ENCODE measurements at places on chromosomes 5 and 9.

DNA sequence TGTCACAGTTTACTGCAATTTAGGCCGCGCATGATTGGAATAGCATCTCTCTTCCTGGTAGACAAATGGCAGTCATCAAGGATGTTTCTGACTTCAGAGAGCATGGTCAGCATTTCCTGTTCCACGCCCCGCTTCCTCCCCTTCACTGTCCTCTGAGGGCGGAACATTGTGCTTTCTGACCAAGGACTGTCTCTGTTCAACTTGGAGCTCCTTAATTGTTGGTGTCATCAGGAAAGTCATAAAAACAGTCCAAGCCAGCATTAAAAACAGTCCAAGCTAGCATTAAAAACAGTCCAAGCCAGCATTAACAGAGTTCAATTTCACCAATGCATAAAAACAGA, 301.3 kb upstream of the IRX4 start:
- no peak for DNase-seq

DNA sequence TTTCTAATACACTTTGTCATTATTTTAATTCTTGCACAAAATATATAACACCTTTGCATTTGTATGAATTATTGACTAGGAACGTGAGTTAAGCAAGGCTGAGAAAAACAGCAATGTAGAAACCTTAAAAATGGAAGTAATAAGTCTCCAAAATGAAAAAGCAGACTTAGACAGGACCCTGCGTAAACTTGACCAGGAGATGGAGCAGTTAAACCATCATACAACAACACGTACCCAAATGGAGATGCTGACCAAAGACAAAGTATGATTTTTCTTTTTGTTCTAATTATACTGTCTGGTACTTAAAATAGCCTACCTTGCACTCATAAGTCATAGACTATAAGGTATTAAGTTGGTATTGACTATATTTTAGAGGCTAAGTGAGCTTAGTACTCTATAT, 34.4 kb downstream of the RAD50 start:
- DNase-seq: no peak

DNA sequence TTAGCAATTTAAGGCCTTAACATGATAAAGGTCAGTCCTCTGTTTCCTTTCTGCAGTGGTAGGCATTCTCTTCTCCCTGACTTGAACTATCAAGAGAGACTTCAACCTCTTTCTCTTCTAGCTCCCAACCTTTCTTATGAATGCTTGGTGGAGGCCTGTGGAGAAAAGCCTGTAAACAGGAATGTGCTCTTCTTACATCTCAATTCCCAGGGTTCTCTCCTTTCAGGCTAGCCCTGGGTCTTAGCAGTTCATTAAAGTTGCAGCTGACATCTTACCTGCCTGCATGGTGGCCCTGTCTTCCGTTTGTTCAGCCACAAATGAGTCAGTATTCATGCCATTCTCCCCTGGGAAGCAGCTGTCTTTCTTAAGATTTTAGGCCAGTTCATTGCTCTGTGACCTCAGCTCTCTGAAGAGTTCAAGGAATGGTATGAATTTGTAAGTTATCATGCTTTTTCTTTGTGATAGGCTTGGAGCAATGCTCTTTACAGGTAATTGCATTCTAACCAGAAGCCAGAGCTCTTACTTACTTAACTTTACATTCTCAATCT, 77.8 kb downstream of the ADCY2 start:
- no peak for DNase-seq

DNA sequence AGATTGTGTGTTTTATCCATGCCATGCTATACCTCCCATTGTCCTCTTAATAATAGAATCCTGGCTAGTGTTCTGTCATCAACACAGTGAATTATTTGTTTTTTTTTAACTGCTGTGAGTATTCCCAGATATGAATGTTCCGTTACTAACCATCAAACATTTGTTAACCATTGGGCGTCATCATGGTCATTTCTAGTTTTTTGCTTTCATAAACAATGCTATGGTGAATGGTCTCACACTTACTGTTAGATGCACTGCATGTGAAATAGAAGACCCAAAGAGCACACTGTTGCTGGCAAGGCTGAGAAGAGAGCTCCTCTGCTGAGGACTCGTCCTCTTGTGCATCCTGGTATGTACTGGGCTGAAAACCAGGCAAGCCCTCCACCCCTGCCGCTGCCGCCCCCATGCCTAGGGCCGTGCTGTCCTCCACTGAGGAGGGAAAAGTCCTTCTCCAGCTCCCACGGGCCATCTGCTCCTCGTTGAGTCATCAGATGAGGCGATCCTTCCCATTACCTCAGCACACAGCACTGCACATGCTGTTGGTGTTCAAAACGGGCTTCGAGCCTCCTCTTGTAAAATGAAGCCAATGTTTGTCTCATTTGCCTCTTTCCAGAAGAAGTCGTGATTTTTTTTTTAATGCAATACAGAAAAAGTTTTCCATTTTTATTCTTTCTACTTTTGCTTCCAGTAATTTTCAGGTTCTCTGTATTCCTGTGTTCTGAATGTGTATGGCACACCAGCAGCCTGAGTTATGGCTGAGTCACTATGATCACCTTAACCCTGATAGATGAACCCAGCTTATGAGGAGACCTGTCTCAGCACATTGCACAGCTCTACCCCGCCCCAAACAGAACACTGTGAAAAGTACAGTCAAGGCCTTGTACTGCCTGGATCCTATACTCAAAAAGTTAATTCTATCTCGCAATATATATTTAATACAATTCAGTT, 219.0 kb downstream of the AOPEP start:
- DNase-seq: no peak

DNA sequence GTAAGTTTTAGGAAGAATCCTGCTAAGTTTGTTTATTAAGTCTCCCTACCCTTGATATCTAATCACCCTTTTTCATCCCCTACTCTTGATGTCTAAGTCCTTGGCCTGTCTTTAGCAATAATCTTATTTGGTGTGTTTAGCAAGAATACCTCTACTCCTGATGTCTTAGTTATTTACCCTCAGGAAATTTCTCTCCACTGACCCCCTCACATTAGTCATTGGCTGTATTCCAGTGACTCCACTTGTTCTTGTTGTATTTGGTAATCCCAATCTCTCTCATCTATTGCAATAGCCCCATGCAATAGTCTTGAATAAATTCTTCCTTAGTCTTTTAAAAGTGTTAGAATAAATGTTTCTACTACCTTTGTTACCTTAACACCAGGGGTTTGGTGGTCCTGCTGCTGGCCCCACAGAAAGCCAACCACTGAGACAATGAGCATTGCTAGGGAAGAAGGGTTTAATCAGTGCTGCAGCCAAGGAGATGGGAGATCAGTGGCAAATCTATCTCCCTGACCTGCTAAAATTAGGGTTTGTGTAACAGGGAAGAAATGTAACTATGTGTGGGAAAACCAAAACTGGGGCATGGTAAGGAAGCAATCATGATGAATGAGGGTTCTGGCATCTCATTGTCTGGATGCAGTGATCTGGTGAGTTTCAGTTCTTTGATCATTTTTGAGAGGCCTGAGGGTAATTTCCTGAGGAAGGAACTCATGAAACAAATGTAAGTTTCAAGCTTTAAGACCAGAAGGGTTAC, 236.4 kb upstream of the DAB2 start:
- DNase-seq: no peak

DNA sequence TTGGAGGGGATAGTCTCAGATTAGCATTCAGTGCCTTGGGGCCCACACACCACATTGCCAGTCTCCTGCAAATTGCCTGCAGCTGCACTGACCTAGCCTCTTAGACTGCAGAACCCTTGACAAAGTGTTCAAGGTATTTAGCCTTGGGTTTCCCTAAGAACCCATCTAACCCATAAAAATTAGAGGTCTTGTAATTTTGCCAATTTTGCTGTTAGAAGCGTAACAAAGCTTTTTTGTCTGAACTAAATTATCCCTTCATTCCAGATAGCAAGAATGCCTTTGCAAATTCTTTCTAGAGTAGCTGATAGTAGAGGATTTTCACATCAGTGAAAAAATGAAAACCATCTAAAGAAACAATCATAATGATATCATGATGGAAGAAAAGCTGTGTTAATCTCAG, 74.0 kb upstream of the CCNG1 start:
- DNase-seq: no peak

All from right renal pelvis (tissue), 4 donors.